ENCODE measurements at places on chromosomes 12 and 14.

DNA sequence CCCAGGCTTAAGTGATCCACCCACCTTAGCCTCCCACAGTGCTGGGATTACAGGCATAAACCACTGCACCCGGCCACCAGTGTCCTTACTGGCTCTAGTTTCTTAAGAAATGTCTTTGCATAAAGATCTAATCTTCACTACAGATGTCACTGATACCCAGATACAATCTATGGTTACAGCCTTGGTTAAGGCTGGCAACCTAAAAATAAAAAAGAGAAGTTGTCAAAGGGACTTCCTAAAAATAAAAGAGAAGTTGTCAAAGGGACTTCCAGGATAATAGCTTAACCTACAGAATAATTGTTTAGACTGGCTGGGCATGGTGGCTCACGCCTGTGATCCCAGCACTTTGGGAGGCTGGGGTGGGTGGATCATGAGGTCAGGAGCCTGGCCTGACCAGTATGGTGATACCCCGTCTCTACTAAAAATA is 27.6 kb downstream of the ETFBKMT start:
- DNase-seq = no peak

- DNase-seq = no peak
These were observed 843 bp upstream of the NUAK1 start for GRCh38 chr12:106139422-106140171.

- no peak for DNase-seq
These were observed 47.9 kb downstream of the RPH3A start for GRCh38 chr12:112839386-112839972.

DNA sequence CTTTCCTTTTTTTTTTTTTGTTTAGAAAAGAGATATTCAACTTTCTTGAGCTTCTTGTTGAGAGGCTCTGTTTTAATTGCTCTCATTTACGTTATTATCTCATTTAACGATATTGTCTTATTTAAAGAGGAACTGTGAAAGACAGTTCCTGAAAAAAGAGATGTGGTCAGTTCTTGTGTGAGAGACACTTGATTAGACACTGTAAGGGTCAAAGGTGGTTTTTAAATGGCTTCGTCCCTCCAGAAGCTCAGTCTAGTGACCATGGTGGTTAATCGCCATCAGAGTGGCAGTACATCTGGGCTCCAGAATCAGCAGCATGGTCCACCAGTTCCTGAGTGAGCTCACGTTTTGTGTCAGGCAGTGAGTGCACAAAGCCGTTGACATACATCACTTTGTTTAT is 57.9 kb upstream of the KCNA5 start:
- no peak for DNase-seq

GRCh38 chr12:981961-982360 is 9.1 kb upstream of the ERC1 start:
- no peak for DNase-seq

- DNase-seq = no peak
These were observed 47.2 kb downstream of the RPH3A start for GRCh38 chr12:112838731-112839130.

DNA sequence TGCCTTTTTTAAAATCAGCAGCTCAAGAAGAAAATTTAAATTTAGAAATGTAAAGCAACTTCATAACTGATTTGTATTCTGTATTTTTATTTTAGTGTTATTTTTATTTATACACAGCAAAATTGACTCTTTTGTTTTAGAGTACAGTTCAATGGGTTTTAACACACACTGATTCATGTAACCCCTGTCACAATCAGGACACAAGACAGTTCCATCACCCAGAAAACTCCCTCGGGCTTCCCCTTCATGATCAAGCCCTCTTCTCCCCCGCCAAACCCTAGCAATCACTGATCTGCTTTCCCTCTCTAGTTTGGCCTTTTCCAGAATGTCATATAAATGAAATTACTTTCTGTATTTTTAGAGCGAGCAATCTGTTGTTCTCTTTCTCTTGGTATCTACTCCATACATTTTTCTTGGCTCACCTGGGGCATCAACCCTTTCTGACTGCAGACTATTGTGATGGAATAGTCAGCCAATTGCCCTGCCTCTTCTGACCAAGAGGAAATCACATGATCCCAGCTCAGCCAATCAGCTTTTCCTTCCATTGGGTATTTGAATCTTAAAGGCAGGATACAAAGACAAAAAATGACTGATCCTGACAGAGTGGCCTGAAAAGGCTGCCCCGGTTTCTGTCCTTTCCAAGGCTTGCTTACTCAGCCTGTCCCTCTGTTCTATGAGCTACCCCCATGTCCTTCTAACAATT is 5.3 kb downstream of the SLC5A8 start:
- no peak for DNase-seq

DNA sequence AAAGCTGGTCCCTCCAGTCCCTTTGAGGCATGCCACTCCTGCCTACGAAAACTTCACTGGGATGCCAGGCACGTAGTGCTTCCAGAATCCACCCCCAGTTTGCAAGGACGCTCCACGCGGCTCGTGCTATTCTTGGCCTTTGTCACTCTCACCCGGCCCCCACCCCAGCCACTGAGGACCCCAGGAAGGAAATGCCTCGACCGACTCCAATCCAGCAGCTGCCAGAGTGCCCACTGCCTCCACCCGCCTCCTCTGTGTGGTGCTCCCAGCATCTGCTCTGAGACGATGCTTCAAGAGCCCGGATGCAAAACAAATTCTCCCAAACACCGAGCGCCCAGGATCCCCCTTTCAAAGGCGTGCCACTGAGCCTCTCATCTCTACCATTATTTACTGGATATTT is 123.9 kb downstream of the RFLNA start:
- DNase-seq = no peak

DNA sequence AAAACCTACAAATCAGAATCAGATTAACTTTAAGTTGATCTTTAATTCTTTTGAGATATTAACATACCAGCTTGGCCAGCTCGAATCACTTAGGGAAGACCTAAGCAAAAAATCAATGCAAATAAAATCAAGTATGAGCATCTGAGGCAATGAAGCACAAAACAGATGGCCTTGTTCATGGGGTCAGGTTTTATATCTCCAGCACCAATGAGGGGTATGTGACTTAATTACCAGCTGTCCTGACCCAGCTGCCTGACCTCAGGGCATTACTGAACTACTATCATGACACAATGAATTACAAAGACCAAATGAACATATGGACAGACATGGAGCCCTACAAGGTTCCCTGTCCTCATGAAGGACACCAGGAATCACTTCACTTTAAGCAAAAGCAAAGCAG is 70.5 kb downstream of the FGD6 start:
- no peak for DNase-seq

GRCh38 chr12:130334937-130335336 is 2.8 kb upstream of the PIWIL1 start:
- no peak for DNase-seq

DNA sequence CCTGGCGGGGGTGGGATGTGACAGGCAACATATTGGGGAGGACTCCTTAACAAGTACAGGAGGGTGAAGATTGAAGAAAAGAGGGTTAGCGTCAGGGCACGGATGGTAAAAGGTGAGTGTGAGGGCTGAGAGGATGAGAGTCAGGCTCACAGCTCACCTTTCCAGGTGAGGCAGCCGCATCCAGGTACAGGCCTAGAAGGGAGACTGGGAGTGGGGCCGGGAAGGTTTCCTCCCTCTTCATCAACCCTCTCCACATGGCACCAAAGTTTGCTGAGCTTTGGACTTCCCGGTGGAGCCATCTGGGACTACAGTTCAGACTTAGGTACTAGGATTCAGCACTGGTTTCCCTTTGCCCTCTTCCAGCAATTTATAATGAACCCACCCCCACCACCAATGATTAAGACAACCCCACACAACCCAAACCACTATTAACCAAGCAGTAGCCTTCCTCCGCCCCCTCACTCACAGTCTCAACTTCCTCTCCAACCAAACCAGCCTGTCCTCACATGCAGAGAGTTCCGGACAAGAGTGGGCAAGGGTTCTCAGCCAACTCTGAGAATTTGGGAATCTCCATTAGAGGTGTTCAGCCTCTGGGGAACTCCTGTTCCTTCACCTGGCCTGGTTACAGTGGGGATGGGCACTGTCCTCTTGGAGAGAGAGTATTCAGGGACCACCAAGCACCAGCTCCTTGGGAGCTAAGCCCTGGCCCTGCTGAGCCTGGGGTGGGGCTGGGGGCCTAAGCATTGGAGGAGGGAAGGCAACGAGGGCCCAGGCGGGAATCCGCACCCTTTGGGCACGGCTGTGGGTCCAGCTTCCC is 2.4 kb upstream of the HOXC4 start:
- DNase-seq = no peak

- no peak for DNase-seq
These were observed 886.7 kb downstream of the NRXN3 start for GRCh38 chr14:79056879-79057278.

GRCh38 chr14:52222901-52223300 is 44.6 kb upstream of the PTGDR start:
- DNase-seq = no peak

DNA sequence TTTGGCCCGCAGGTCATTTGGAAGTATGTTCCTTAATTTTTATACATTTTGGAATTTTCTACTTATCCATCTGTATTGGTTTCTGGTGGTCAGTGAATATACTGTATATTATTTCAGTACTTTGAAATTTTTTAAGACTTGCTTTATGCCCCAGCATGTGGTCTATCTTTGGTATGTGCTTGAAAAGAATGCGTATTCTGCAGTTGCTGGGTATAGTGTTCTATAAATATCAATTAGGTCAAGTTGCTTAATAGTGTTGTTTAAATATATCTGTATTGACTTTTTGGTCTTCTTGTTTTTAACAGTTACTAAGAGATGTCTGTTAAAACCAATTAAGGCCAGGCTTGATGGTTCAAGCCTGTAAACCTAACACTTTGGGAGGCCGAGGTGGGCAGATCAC is 21.7 kb upstream of the SIX1 start:
- no peak for DNase-seq

DNA sequence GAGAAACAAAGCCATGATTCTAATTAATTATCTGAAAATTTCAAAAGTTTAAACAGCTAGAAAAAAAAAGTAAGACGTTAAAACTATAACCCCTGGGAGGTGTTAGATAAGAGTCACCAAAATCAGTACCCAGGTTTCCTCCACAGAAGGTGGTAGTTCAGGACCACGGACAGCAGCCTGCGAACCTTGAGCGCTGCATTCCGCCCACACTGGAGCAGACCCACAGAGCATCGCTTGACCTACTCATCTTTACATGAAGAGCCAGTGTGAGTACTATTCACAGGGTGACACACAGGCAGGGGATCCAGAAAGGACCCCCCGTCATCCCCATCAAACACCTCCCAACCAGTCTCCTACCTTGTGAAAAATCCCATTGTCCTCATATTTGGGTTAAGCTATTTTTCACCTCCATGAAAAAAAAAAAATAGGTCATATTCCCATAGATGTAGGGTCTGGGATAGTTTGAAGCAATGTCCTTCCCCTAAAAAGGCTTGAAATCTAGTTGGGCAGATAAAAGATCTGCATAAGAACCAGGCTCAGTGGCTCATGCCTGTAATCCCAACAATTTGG is 8.8 kb upstream of the CHGA start:
- DNase-seq = no peak

- no peak for DNase-seq
These were observed 7.6 kb upstream of the SERPINA1 start for GRCh38 chr14:94395888-94396574.

- DNase-seq = no peak
These were observed 54.1 kb upstream of the ARHGAP5 start for GRCh38 chr14:32022938-32023466.

GRCh38 chr12:67141296-67142018 is 127.7 kb upstream of the CAND1 start:
- no peak for DNase-seq

DNA sequence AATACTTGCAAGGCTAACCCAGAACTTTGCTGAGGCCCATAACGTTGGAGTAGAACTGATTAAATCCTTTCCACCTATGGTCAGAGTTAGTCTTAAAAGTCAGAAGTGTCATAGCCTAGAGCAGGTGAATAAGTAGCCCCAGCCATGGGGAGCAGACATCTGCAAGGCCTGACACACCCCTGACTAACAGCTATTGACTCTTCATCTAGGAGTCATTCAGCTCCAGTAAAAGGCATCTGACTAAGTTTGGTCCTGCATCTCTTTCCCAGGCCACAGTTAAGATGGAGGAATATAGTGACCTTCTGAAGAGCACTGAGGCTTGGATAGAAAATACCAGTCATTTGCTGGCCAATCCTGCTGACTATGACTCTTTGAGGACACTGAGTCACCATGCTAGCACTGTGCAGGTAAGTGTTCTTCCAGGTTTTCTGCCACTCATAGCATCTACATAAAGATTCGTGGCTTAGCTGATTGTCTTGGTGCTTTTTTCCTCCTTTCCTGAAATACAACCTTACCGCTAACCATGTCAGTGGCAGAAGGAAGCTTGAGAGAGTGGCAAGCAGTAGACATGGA is 212.9 kb downstream of the ESR2 start:
- DNase-seq = no peak

DNA sequence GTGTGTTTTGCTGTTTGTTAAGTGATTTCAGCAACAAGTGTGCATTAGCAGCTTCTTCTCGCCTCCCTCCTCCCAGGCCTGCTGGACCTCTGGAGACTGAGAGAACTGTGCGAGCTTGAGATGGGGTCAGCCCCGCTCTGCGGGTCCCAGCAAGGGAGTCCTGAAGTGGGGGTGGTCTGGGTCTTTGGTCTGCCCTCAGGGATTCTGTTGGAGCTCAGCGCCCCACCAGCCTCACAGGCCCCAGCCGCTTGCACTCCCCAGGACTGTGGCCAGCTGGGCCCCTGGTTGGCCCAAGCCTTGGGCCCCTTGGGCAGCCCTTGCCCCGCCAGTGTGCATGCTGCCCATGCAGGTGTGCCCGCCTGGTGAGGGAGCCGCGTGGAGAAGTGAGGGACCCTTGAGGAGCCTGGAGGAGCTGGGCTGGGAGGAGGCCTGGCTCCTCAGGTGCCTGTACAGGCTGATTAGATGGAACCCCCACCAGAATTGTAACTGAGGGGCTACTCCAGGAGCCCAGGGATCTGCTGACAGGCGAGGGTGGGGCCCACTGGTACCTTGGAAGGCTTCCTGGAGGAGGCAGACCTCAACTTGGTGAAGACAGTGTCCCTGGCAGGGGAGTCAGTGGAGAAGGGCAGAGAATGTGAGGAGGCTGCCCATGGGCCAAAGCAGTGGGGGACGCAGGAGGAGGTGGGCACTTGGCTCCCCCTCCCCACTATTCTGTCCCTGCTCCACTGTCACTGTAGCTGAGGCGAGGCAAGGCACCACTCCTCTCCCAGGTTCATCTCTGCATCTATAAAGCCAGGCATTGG is 56.7 kb downstream of the BEGAIN start:
- no peak for DNase-seq

GRCh38 chr12:121798787-121799155 is 5.0 kb upstream of the SETD1B start:
- no peak for DNase-seq

DNA sequence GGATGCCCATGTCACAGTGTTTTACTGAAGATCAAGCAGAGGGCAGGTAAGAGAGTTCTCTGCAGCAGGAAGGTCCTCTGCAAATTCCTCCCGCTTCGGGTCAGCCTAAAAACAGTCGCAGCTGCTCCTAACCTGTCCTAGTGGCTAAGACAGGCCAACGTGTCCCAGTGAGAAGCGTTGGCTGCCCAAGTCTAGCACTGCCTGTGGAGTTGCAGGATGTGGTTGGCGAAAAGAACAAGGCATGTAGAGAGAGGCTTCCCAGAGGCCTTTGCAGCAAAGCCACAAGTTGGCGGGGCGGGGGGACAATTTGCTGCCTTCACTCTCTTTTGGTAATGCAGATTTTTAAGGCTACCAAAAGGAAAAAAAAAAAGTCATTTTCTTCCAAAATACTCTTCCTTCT is 340.1 kb downstream of the BCL11B start:
- peak; percentile 57 for DNase-seq

- no peak for DNase-seq
These were observed 7.5 kb upstream of the UBE2N start for GRCh38 chr12:93449277-93449676.

GRCh38 chr12:14776236-14776961 is 26.9 kb downstream of the WBP11 start:
- DNase-seq = no peak
